Substantia nigra (tissue), 51 donors: ENCODE measurements at places on chromosomes 1 and 21.

DNA sequence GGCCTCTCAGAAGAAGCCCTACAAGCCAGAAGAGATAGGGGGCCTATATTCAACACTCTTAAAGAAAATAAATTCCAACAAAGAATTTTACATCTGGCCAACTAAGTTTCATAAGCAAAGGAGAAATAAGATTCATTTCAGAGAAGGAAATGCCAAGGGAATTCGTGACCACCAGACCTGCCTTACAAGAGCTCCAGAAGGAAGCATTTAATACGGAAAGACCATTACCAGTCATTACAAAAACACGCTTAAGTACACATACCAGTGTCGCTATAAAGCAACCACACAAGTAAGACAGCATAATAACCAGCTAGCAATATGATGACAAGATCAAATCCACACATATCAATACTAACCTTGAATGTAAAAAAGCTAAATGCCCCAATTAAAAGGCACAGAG is 704.9 kb upstream of the CHRM3 start:
- DNase-seq = no peak

DNA sequence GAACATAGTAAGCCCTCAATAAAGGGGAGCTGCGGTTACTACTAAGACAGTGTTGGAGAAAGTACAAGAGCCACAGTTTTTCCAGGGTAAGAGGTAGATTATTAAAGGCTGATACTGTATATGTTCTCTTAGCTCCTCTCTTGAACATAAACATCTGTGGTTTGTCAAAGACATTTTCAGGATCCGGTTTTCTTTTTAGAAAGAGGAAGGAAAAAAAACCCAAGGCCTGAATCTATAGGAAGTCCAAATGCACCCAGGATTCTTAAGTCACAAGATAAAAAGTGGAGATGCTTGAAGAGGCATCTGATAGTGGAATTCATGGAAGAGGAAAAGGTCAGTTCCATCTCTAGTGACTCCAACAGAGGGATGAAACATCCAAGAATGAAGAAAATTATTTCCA is 24.6 kb upstream of the SLC45A3 start:
- DNase-seq = no peak

- no peak for DNase-seq
Measured at GRCh38 chr1:117608115-117608615, 2.3 kb downstream of the TENT5C start.

- no peak for DNase-seq
Measured at GRCh38 chr1:7707527-7707926, 63.6 kb upstream of the VAMP3 start.

DNA sequence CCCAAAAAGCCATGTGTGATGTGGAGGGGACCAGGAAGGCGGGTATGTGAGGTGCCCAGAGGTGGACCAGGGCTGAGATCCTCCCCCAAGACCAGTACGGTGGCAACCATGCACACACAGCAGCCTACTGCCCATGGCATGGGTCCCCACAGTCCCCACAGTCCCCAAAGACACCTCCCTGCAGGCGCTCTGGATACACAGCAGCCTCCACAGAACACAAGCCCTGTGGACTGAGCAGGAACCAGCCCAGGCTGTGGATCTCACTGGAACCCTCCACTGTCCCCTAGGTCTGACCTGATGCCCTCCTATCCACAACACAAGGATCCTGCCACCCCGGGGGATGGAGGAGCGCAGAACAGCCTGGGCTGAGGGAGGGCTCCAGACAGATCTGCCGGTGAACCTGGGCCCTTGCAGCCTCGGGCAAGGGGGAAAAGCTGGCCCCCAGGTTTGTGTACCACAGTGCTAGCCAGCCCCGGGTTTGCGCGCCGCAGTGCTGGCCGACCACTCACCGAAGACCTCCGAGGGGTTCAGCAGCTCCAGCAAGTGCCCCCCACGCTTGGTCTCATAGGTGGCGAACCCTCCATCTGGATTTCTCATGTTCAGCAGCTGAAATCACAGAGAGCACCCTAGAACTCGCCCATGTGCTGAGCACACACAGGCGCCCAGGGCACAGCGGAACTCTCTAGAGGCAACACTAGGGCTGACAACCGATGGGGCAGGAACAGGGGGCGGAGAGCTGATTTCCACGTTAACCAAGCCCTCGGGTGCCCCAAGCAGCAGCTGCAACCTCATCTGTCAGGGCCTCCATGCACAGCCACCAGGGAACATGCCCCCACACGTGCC is 22.1 kb upstream of the SPATC1L start:
- no peak for DNase-seq

- no peak for DNase-seq
Measured at GRCh38 chr21:21231913-21232312, 233.7 kb downstream of the NCAM2 start.
